ENCODE measurements at places on chromosomes 1 and 21.

- DNase-seq = no peak
Measured at GRCh38 chr21:32413697-32414578, 1.4 kb downstream of the EVA1C start.

DNA sequence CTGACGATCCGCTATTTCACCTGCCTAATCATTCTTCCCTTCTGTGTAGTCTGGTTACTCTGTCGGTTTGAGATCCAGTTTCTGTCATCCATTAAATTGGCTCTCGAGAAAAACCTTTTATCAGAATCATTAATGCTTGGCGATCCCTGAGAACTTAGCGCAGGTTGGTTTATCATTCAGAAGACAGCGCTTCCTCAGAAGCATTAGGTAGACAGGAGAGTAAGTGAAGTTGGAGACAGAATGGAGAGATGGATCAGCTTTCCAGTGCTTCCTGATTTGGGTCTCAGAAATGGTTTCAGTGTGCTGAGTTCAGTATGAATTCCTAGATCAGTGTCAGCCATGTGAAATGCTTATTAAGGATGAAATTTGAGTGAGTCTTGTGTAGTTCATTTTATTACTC is 1.3 kb downstream of the USP1 start:
- no peak for DNase-seq

GRCh38 chr1:174769961-174770549 is 229.7 kb upstream of the CACYBP start:
- no peak for DNase-seq

- no peak for DNase-seq
Measured at GRCh38 chr1:153493343-153493960, 33.0 kb upstream of the S100A7 start.

Measured in esophagus squamous epithelium (tissue), 5 donors.